ENCODE measurements at places on chromosomes 7 and 10.

DNA sequence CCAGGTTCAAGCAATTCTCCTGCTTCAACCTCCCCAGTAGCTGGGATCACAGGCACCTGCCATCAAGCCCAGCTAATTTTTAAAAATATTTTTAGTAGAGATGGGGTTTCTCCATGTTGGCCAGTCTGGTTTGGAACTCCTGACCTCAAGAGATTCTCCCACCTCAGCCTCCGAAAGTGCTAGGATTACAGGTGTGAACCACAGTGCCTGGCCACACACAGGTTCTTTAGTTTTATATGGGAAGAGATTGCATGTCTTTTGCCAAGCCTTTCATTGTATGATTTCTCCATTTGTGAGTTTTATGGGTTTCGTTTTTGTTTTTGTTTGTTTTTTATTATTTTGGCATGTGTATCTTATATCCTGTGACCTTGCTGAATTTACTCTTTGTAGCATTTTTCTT, 40.9 kb downstream of the C1GALT1 start:
- no peak for DNase-seq

- no peak for DNase-seq
These were observed 3.4 kb downstream of the AOC1 start for GRCh38 chr7:150855476-150856302.

DNA sequence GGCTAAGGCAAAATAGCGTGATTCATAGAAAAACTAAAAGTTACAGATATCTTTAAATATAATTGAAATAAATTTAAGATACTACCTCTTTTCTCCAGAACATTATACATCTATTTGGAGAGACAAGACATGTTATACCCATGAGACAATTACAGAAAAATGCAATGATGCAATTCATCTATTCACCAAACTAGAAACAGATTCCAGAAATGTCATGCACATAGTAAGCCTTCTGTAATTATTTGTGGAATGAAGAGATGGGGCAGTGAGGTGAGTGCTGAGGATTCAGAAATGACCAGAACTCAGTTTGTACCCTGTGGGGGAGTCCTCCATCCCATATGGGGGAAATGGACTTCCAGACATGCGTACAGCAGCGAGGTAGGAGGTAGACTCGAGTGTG, 99.4 kb downstream of the MKX start:
- DNase-seq = peak; percentile 85

DNA sequence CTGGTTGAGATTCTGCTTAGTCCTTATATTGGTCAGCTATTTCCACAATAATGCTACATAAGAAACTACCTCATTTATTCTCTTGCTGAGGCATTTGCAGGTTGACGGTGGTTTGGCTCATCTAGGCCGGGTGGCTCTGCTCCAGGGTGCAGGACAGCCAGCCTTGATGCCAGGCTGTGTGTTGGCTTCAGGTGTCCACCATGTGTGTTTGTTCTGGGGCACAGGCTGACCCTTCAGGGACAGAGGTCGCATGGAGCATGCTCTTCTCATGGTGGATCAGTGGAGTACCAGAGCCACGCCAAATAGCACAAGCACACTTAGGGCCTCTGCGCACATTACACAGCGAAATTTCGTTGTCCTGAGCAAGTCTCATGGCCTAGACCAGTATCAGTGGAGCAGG, 249.9 kb downstream of the LRMDA start:
- DNase-seq = no peak

- DNase-seq = peak; percentile 62
These were observed 53.6 kb downstream of the MKLN1 start for GRCh38 chr7:131381069-131381838.

DNA sequence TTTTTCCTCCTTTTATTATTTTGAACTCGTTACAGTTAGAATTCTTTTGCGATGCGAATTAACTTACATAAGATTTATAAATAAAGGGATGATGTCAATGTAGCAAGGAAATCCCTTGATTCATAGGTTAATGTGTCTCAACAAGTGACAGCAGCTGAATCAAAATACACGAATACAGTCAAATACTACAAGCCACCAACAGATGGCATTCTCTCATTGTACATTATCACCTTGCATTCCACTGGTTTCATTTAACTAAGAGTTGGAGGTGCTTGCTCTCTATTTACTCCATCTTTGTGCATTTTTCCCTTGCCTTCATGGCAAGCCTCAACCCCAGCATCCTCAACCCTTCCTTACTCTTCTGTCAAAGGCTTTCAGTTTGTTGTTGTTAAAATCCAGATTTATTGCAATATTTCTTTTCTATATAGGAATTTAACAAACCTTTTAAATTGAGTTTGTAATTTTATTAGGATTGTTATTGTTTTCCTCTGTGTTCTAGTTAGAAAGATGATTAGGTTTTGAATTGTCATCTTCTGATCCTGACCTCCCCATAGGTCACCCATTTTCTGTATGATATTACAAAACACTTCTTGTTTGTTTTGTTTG, 78.3 kb downstream of the SLC25A40 start:
- peak; percentile 48 for DNase-seq

GRCh38 chr7:111223802-111224253, 132.9 kb downstream of the LRRN3 start:
- no peak for DNase-seq

- no peak for DNase-seq
These were observed 81.9 kb downstream of the BUB3 start for GRCh38 chr10:123236126-123236525.

DNA sequence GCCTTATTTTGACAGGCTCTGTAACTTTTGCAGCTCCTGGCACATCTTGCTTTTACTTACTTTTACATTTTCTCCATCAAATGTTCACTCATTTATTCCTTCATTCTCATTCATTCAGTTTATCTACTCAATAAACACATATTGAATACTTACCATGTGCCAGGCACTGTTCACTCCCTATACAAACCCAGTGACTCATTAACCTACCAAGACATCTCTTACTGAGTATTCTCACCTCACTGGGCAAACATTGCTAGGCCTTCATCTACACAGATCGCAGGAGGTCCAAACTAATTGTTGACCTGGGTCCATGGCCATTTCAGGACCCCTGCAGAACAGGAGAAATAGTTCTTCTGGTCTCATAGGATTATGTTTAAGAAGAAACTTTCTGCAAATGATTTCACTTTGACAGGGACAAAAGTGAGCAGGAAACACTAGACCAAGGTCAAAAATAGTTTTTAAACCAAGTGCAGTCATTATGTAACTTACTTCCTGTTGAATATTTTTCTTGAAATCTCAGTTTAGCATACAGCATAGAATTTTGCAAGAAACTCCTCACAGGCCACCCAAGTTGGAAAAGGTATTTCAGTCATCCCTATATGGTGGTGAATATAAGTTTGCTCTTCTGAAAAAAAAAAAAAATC, 17.6 kb downstream of the SLC26A4 start:
- DNase-seq = no peak

- DNase-seq = no peak
These were observed 22.6 kb downstream of the DYDC1 start for GRCh38 chr10:80333983-80334382.

GRCh38 chr7:680411-681127, 45.9 kb upstream of the DNAAF5 start:
- DNase-seq = no peak

- no peak for DNase-seq
These were observed 9.7 kb downstream of the EIF4H start for GRCh38 chr7:74183653-74184450.

DNA sequence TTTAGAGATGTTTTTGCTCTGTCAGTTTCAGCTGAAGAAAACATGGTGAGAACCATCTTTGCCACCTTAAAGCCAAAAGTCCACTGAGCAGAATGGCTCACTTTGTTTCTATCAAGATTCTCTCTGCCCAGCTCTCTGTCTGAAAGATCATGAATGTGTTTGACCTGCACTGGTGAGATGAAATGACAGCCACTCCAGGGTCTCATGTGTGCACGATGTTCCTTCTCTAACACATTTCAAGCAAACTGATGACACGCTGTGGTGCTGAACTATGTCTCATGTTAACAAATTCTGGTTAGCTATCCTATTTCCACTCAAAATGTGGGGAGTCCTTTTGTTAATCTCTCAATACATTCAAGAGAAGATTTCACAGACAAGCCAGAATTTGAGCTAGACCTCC, 260.6 kb downstream of the GLI3 start:
- no peak for DNase-seq

DNA sequence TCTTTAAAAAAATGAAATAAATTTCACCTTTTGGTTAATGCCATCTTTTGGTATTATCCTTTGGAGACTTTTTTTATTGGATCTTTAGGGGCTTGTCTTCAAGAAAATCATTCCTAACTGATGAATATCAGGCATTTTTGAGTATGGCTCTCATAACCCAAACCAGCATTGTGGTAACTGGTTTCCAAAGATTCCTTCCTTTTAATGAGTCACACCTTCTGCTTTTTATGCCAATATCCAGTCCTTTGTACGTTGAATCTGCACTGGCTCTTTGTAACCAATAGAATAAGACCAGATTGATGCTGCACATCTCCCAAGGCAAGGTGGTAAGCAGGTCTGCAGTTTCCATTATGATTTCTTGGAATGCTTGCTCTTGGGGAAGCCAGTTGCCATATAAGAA, 89.1 kb downstream of the GPR158 start:
- DNase-seq = no peak

DNA sequence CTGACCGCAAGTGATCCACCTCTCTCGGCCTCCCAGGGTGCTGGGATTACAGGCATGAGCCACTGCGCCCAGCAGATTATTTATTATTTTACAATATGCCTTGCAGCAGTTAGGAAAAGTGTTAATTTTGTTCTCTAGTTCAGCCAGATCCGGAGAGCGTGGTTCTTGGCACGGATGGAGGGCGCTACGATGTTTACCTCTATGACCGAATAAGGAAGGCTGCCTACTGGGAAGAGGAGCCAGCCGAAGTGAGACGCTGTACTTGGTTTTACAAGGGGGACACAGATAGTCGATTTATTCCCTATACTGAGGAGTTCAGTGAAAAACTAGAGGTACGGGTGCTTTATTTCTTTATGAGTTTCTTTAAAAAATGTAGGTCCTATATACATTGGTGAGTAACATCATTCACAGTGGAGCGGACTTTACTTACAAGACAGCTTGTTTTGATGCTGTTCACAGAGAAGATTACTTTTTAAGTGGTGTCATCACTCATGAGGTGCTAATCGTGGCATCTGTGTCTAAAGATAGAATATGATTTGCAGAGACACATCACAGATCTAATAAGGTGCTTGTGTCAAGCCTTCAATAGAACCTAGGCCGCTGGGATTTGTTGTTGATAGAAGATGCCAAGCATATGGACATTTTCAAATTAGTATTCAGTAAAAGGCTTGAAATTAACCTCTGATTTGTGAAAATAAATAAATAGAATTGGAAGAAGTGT, 11.6 kb downstream of the SEC23IP start:
- DNase-seq = no peak

GRCh38 chr10:52210161-52210560, 103.9 kb upstream of the DKK1 start:
- no peak for DNase-seq

DNA sequence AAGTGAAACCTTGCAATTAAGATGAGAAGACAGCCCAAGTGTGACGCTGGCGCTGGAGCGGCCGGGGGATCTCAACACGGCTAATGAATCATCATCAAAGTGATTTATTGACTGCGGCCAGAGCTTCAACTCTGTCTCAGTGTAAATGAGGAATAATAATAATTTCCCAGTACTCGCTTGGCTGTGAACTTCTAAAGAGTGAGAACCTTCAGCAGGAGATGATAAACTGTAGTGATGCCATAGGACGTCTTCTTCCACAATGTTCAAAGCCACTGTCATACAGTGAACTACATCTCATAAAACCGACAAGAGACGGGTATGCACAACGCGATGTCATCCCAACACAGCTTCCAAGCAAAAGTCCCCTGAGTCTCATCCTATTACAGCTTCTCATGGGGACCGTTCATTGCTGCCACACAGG, 123.6 kb upstream of the NOBOX start:
- no peak for DNase-seq

DNA sequence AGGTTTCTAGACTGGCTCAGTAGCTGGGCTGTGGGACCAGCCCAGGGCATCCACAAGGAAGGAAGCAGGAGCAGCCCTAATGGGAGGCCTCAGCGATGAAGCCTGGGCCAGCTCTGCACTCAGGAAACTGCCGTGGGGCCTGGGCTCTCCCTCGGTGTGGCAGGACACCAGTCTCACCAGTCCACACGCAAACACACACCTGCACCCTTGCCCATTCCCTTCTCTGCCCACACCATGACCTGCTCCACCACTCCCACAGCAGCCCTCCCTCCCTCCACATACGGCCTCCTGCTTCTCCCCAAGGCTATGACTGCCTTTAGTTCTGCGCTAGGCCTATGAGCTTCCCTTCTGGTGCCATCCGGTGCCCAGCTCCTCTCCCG, 7.1 kb downstream of the FGF8 start:
- no peak for DNase-seq

DNA sequence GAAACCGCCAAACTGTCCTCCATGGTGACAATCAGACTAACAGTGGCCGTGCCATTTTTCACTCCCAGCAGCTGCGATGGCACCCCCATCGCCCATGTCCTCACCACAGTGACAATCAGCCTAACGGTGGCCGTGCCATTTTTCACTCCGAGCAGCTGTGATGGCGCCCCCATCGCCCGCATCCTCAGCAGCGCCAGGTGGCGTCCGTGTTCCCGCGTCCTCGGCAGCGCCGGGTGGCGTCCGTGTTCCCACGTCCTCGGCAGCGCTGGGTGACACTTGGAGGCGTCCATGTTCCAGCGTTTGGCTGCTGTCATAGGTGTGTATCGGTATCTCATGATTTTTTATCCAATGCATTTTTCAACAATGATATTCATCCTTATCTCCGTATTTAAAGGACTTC, 267.3 kb downstream of the PTPRN2 start:
- DNase-seq = no peak

DNA sequence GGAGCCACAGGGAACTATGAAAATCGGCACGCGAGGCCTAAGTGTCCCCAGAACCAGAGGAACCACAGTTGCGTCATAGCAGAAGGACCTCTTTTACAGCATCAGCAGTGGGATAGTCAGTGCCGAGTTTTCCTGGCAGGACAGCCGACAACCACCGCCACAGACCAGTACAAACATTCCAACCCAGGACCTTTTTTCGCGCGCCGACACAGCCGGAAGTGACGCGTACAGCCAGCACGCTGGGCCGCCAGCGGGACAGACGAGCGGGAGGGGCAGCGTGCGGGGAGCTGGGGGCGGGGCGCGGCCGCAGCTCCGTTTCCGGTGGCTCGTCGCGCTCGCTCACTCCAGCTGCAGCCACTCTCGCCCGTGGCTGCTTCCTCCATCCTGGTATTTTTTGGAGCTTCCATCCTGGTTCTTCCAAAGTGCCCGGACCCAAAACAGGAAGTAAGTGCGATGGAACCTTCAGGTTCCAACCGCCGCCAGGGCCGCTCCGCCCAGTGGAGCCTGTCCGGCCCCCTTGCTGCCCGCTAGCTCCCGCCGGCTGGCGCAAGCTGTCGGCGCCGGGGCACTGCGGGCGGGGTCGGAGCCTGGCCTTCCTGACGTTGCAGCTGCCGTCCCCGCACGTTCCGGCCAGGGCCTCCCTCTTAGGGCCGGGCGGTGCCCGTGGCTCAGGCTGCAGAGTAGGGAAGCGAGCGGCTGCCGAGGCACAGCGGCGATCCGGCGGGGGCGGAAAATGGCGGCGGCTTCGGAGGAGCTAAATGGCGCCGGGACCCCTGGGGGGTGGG, at the start of gene DMTF1:
DMTF1 (plus strand) TSS at position 342 of the 785 bp plus-strand sequence. CDS start 12,489 bp downstream, outside the sequence.
- peak; percentile 98 for DNase-seq
